ENCODE measurements at places on chromosomes 5 and 9.

DNA sequence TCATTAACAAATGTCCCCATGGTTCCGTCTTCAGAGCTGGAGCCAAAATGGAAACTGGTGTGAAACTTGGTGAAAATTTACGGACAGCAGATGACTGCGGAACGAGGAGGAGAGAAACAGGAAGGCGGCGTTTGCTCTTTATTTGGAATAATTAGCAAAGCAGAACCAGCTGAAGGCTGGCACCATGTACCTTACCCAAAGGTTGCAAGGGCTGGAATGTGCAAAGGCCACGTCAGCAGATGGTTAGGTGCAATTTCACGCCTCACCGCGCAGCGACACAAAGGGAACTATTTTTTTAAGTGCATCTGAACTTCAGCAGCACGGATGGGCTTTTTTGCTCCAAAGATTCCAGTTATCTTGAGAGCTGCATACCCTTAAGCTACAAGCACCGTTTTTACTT, 127.4 kb downstream of the COL23A1 start:
- DNase-seq = no peak

GRCh38 chr5:150350524-150351344, 6.8 kb upstream of the TCOF1 start:
- DNase-seq = peak; percentile 89

DNA sequence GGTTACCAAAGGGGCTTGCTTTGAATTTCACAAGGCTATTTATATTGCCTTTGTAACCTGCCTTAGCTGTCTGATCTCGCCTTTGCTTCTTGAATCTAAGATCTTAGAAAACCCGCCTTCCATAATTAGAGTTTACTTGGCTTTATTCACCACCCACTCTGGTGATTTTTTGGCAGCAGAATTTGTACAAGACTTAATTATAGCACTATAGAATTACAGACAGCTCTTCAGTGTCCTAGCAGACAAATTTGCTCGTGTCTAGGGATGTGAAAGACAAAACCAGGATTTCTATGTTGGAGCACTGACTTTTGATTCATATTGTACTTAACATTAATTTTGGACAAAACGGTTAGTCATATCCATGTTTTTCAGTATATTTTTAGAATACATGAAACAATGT, 306.6 kb downstream of the ADGRV1 start:
- DNase-seq = no peak

- no peak for DNase-seq
Observed at GRCh38 chr5:76691467-76692273, 24.3 kb upstream of the F2R start.

DNA sequence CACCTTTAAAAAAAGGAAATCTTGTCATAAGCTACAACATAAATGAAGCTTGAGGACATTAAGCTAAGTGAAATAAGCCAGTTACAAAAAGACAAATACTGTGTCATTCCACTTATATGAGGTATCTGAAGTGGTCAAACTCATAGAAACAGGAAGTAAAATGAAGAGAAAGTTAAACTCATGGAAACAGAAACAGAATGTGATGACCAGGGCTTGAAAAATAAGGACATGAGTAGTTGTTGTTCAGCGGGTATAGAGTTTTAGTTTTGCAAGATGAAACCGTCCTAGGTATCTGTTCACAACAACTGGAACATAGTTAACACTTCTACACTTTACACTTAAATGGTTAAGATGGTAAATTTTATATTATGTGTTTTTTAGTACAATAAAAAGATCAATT, 47.8 kb upstream of the SLC1A3 start:
- DNase-seq = no peak

DNA sequence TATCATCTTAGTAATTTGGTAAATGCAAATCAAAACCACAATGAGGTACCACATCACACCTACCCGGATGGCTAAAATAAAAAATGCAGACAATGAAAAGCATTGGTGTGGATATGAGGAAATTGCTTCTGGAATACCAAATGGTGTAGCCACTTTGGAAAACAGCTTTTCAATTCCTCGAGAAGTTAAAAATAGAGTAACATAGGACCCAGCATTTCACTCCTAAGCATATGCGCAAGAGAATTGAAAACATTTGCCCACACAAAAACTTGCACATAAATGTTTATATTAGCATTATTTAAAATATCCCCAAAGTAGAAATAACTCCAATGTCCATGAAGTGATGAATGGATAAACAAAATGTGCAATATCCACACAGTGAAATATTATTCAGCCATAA, 608.7 kb downstream of the ISL1 start:
- DNase-seq = no peak

DNA sequence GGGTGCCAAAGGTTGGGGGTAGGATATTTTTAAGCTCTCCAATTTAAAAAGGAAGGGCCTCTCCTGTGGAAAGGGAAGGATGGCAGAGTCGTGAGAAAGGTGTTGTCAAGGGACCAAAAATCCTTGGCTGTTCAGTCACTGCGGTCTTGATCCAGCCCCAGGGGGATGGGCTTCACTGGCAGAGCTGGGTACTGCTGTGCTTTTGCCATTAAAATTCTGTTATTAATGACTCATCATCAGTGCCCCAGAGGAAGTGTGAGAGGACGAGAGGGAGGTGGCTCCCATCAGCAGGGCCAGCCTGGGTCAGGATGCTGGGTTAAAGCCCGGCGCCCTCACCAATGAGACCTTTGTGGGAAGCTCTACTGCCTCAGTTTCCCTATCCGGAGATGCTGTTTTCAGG, 16.7 kb downstream of the PCDH12 start:
- DNase-seq = peak; percentile 70

DNA sequence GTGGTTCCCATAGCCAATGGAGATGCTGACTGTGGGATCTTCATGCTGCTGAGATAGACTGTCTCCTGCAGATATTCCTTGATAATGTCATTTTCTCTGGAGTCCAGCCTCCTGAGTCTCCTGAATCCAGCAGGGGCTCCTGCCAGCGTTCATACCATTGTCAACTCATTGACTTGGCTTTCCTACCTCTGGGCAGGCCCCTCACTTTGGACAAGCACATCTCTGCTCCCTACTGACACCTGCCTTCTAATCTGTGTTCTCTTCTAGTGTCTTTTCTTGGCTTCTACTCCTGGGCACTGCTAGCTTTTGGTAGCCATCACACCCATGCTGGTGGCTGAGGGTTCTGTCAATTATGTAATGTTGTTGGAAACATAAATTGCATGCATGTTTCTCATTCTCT, 138.0 kb downstream of the ADCY2 start:
- DNase-seq = no peak

DNA sequence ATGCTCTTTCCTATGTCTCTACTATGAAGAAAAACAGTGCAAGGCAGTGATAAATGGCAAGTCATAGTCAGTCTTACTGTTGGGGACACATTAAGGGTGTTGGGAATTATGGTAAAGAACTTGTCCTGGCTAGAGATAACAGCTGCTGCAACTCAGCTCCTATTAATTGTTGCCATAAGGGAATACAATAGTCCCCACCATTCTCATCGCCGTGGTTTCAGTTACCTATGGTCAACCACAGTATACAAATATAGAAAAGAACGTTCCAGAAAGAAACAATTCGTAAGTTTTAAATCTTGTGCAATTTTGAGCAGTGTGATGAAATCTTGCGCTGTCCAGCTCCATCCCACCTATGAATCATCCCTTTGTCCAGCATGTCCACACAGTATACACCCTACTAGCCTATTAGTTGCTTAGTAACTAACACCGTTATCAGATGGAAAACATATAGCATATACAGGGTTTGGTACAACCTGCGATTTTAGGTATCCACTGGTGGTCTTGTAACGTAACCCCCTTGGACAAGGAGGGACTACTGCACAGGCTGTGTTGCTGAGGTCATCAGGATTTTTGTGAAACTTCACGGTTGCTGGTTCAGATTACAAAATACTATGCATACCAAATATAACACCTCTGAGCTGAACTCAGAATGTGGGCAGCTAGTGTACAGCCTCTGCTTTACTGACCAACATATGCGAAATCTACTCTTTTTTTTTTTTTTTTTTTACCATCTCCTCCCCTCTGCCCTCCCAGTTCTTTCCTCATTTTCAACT, 53.5 kb downstream of the ZFR start:
- DNase-seq = peak; percentile 63

GRCh38 chr5:17444496-17444895, 53.5 kb upstream of the TAF11L2 start:
- no peak for DNase-seq

DNA sequence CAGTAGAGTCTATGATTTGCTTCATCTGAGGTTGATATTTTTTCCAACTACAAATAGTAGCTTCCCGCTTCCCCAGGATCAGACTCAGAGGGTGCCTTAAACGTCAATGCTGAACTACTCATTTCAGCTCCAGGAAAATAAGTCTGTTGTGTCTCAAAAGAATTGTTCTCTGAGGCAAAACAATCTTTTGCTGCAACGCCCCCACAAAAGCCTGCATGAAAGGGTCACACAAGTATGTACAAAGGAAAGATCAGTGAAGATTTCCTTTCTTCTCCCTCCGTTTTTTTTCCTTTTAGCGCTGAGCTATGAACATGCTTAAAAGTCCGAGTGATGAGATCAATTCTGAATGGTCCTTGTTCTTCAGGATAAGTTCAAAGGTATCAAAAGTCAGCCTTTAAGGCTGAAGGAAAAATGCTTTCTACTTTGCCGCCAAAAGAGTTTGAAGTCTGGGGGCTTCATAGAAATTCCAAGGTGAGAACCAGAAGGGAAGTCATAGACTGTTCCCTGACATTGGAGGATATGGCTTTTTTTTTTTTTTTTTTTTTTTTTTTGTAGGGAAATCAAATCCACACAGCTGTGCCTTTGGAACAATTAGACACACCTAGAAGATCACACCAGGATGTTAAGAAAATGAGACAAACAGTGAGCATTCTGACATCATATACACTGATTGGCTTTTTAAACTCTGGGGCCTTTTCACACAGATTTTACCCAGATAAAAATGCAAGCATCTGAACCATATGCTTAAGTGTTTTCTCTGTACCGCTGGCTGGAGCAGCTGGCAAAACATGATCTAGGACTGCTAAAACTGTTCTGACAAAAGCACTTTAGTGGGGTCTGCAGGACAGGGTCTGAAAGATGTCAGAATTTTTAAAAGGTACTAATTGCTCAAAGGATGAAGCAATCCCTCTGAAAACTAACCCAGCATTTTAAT, 329.3 kb downstream of the ENC1 start:
- DNase-seq = no peak

DNA sequence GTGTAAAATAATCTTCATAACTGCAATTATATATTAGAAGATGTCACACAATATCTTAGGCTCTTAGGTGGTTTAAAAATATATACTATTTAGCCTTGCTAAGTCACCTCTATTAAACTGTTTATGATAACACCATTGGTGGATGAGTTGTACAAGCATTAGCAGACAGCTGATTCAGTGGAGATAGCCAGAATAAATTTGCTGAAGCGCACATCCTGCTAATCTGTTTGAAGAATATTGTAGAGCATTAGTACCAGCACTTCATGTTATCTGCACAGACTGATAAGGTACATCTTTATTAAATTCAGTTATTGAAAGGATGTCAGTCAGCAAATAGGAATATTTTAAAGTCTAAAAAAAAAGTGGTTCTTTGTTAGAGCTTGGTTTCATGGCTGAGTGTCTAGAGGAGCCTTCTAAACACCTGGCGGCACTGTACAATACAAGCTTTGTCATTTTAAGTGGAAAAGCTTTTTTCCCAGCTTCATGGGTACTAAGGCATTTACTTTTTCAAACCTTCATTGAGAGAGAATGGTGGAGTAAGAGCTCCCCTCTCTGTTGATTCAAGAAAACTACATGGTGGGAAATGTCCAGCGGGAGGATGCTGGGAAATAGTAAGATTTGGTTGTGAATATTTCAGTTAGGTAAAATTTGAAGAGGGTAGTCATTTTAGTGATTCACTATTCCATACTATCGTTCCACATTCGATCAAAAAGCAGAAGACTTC, 275.1 kb downstream of the SLF1 start:
- peak; percentile 16 for DNase-seq

DNA sequence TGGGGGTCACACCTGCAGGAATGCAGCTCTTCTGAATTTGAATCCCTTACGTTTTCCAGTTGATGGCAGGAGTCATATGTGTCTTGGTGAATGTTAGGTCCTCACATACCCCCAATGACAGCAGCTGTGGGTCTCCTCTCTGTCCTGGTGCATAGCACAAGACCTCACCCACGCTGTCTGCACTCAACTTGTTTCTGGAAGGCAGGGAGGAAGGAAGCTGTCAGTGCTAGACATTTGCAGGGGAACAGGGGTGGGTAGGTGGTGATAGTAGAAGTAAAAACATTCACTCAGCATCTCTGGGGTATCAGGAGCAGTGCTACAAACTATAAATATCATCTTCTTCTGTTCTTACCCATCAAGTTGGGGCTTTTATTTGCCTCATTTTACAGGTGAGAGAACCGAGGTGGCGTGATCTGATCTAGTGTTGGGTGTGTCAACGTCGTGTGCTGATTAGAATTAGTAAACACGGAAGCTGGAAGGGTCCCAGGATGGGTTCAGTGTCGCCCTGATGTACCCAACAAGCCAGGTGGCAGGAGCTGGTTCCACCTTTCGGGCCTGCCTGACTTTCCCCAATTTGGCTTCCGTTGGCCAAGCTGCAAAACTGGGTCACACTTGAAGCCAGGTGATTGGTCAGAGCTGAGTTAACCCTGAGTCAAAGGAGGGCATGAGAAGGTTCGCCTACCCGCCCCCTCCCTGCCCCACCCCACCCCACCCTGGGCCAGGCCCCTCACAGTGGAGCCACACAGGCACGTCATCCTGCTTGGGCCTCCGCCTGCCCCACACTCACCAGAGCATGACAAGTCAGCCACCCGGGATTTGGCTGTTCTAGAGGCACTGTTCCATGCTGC, 15.8 kb downstream of the ERGIC1 start:
- peak; percentile 40 for DNase-seq

DNA sequence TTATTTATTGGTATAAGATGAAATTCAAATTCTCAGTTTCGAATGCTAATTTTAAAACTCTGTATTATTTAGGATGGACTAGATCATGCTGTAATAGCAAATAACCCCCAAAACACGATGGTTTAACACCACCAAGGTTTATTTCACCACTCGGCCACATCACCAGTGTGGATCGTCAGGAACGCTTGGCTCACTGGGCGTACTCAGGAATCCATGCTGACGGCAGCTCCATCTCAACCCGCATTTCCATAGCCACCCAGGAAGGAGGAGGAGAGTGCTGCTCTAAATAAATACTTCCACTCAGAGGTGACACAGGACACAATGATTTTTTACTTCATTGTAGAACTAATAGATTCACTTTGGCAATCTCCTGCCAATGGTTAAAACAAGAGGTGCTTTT, 347.4 kb downstream of the SH3GL2 start:
- DNase-seq = peak; percentile 21

GRCh38 chr9:126503333-126504085, 110.2 kb upstream of the LMX1B start:
- DNase-seq = peak; percentile 43
